ENCODE measurements at places on chromosomes 7 and 10.

DNA sequence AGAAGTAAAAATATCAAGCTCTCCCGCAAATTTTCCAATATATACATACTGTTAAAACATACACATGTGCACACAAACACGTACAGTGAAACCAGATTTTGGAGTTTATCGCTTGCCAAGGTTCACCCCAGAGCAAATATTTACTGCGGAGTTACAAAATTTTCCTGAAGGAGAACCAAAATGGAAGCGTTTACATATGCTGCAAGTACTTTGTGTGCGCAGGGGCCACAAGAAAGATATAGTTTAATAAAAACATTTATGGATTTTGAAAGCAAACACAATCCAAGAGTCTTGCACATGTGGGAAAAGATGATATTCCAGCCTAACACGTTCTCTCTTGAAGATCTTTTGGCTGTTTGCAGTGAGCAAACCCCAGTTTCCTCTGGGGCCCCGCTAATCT, 301.3 kb upstream of the NFE2L3 start:
- no peak for DNase-seq

GRCh38 chr7:157310676-157311185, 26.1 kb upstream of the DNAJB6 start:
- DNase-seq, result no peak

GRCh38 chr10:112229901-112230300, 46.3 kb upstream of the GPAM start:
- DNase-seq, result no peak

DNA sequence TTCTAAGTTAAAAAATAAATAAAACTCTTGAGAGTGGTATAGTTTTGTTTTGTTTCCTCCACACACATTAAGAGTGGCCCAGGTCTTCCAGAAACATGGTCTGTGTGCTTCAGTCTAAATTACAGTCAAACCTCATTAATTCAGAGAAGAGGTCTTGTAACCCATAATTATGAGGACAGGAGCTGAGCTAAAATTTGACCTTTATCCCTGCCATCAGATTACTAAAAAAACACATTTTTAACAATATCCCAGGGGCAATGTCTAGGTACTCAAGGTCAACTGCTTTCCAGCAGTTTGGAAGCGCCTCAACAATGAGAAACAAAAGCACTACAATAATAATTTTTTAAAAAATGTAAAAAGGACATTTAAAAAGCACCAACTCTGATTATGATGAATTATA, 184.1 kb upstream of the PFKP start:
- no peak for DNase-seq

DNA sequence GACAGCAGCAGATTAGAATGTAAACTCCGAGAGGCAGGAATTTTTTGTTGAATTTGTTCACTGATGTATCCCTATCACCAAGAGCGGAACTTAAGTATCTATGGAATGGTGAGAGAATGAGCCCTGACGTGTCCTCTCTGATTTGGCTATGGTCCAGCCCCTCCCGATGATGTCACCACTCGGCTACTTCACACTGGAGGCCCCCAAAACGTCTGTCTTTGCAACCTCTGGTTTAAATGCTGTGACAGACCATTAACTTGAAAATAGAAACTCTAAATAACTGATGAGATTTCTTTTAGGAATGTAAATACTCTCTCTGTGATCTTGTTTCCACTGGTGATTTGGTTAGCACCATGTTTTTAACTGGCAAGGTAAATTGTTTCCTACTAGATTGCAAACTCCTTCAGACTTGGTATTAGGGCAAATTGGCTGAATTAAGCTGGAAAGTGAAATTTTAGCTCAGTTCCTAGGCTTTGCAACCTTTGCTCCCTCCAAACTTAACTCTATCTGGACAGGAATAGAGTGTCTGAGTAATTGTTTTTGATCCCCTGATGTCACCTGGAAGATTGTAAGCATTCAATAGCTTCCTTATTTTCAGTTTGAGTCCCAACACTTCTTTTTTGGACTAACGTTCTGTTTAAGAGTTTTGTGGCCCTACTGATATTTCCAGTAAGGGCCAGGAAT, 19.1 kb downstream of the SLC16A12 start:
- DNase-seq, result no peak

- peak; percentile 27 for DNase-seq
Measured at GRCh38 chr10:77357611-77358310, 279.8 kb downstream of the KCNMA1 start.

DNA sequence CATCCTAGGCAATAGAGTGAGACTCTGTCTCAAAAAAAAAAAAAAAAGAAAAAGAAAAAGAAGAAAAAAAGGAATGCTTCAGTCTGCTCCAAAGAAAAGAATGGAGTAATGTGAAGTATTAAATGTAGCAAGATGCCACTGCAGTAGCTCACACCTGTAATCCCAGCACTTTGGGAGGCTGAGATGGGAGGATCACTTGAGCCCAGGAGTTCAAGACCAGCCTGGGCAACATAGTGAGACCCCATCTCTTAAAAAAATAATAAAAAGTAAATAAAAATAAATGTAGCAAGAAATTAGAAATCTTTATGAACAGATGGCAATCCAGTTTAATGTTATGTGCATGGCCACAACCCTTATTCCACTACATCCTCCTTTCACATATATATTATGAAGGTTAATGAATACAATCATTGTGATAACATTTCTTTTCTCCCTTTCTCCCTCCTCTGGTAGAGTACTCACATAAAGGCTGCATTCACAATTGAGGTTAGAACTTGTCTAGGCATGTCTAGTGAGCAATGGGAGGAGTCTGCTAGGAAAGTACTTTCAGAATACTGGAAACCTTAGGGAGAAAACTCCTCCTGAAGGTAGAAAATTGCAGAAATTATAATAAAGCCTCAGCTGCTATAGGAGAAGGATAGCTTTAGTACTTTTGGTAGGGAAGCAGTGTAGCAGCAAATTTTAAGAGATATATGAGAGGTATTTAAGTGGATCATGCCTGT, 20.4 kb downstream of the KLLN start:
- no peak for DNase-seq

GRCh38 chr10:127148066-127148932, 48.1 kb downstream of the INSYN2A start:
- DNase-seq, result peak; percentile 91

GRCh38 chr10:1738950-1739349, 1.6 kb upstream of the ADARB2 start:
- DNase-seq, result no peak

DNA sequence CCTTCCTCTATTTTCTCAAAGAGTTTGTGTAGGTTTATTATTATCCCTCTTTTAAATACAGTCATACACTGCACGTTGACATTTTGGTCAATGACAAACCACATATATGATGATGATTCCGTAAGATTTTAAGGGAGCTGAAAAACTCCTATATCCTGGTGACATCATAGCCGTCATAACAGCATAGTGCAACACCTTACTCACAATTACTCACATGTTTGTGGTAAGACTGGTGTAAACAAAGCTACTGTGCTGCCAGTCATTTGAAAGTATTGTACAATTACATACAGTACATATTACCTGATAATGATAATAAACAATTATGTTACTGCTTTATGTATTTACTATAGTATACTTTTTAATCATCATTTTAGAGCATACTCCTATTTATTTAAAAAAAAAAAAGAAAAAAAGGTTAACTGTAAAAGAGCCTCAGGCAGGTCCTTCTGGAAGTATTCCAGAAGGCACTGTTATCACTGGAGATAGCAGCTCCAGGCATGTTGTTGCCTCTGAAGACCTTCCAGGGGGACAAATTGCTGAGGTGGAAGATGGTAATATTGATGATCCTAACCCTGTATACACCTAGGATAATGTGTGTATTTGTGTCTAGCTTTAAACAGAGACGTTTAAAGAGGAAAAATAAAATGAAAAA, 123.3 kb upstream of the CDK1 start:
- peak; percentile 20 for DNase-seq

GRCh38 chr10:126783806-126784557, 113.5 kb upstream of the C10orf90 start:
- DNase-seq, result no peak

- no peak for DNase-seq
Measured at GRCh38 chr10:62095181-62096122, 173.2 kb downstream of the RTKN2 start.

Measured in suppressor macrophage treated with lipopolysaccharide for 1 hour (primary cell).